ENCODE measurements at places on chromosomes 2 and 18. TPM values are rescaled to one million over a fixed set of nuclear protein-coding genes. Genes with fewer than 3 reads are reported as not detected.

DNA sequence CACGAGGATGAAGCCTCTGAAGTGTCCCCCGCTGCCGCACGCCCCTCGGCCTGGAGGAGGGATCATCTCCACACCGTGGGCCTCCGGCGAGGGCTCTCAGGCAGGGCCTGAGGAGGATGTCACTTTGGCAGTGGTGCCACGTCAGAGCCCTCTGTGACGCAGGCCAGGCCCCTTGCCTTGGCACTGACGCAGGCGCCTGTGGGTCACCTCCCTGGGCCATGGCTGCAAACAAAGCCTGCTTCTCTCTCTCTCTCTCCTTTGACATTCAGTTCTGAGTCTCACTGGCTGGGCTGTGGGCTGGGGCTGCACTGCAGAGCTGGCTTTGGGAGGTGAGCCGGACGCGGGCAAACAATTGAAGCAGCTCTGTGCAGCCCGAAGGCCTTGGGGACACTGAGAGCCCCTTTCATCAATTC, 273.7 kb downstream of the TWIST2 start:
- no peak overlapping the region for H3K4me3 ChIP-seq
- no peaks in the 10 kb centered on the region for H3K27me3 ChIP-seq
- no peaks in the 10 kb centered on the region for H3K4me1 ChIP-seq
- H3K36me3 ChIP-seq, result peaks cover 3% of the 10 kb centered on the region
- DNase-seq, result no peak

DNA sequence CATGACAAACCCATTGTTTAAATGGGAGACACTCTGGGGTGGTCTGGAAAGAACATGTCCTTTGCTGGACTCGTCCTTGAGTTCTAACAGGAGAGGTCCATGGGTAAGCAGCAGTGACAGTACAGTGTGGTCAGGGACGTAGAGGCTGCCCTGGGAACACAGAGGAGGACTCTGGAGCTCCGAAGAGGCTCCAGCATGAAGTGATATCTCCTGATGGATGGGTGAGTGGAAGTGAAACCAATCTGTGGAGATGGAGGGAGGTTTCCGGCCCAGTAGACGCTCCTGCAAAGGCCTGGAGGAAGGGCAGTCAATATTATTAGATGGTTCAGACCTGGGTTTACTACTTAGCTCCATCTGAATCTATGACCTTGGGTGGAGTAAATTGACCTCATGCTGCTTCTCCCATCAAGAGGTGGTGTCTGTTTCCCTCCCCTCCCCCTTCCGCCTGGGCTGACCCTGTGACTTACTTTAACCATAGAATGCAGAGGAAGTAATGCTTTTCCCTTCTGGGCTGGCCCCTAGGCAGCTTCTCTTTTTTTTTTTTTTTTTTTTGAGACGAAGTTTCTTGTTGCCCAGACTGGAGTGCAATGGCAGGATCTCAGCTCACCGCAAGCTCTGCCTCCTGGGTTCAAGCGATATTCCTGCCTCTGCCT, 2.3 kb upstream of the TFCP2L1 start:
- no peak for DNase-seq
- H3K27ac ChIP-seq, result no peak overlapping the region
- no peaks in the 10 kb centered on the region for H3K36me3 ChIP-seq

DNA sequence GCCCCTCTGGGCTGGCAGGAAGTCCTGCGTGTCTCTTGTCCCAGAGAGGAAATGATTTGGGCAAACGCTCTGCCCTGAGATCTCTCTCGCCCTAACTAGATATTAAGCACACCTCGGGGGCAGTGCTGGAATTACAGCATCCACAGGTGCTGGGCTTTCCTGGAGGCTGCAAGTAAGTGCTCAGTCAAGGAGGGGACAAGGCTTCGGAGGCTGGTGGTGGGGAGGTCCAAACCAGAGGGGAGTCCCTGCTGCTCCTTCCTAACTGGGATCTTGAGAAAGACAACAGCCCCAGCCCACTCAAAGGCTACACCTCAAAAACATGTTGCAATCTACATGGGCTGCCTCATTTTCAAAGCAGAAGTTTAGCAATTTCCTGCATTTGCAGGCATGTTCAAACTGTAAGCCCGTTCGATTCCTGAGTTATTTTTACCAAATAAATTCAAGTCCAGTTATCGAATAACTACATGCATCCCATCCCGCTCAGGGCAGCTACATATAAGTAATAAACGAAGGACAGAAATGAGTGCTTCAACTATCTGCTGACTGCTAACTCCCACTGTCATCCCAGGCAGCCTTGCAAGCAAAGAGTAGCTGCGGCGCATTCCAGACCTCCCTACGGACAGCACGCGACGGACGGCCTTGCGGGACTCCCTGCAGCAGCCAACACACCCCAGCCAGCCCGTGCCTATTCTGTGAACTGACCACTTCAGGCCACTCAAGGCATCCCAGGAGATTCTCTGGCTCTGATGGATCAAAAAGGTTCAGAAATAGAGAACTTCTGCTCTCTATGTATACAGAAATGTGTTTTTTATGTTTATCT, 27.5 kb downstream of the ZNF516 start:
- H3K4me3 ChIP-seq, result no peak overlapping the region
- DNase-seq, result no peak
- no peaks in the 10 kb centered on the region for H3K27me3 ChIP-seq
- no peaks in the 10 kb centered on the region for H3K4me1 ChIP-seq
- H3K27ac ChIP-seq, result no peak overlapping the region

GRCh38 chr18:64936671-64937070, 787.8 kb upstream of the LINC00305 start:
- no peaks in the 10 kb centered on the region for H3K4me1 ChIP-seq
- H3K36me3 ChIP-seq, result no peaks in the 10 kb centered on the region
- no peak overlapping the region for H3K27ac ChIP-seq
- no peaks in the 10 kb centered on the region for H3K27me3 ChIP-seq
- no peak overlapping the region for H3K4me3 ChIP-seq
- no peak for DNase-seq

DNA sequence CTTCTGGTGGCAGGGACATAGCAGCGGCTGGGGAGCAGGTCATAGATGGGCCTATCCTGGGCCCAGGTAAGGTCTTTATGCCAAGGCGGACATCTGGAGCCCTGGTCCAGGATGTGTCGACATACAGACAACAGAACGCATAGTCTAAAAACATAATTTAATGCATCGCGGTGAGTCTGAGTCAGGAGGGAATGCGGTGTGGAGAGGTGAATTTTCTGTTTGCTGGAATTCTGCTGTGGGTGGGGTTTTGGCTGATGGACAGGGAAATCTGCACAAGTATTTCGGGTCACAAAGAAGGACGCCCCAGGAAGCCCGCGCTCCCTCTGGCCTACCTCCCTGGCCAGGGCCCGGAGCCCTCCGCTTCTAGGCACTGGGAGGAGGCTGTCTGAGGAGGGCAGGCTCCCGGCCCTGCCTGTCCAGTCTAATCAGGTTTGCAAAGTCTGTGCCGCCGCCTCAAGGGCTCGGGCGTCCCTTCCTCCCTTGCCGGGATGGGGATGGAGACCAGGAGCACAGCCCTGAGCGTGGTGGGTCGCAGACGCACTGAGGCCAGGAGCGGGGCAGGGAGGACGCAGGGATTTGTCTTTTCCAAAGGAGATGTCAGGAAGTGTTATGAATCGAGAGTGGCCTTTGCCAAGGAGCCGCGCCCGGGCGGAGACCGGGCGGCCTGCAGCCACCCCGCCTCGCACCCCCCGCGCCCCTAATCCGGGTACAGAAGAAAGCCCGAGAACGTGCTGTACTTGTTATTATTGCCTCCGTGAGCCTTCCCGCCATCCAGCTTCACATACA, 2.3 kb downstream of the C1QL2 start:
- DNase-seq, result peak; percentile 72
- H3K4me3 ChIP-seq, result peak overlapping the region; percentile 88
- no peaks in the 10 kb centered on the region for H3K36me3 ChIP-seq
- peaks cover 21% of the 10 kb centered on the region for H3K4me1 ChIP-seq
- peaks cover 57% of the 10 kb centered on the region for H3K27me3 ChIP-seq

DNA sequence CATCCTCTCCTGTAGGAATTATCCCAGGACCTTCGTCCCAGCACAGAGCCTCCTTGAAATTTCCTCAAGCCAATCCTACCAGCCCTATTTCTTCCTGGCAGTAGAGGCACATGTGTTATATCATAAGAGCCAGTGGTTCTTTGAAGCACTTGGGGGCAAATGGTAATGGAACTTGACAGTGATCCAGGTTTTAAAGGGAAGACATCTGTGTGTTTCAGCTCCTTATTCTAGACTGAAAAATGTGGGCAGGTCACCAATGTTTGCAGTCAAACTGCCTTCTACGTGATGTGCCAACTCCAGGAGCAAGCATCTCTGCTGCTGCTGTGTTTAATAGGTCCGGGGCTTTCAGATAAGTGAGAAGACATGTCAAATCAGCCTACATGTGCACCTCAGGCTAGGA, 157.1 kb downstream of the GALNT14 start:
- H3K36me3 ChIP-seq, result no peaks in the 10 kb centered on the region
- no peaks in the 10 kb centered on the region for H3K27me3 ChIP-seq
- no peak overlapping the region for H3K4me3 ChIP-seq
- no peak overlapping the region for H3K27ac ChIP-seq

- no peak for DNase-seq
- no peaks in the 10 kb centered on the region for H3K27me3 ChIP-seq
- no peaks in the 10 kb centered on the region for H3K4me1 ChIP-seq
- peaks cover 92% of the 10 kb centered on the region for H3K36me3 ChIP-seq
- no peak overlapping the region for H3K4me3 ChIP-seq
These were observed 15.7 kb downstream of the MSH6 start for GRCh38 chr2:47798631-47799030.

- peaks cover 4% of the 10 kb centered on the region for H3K4me1 ChIP-seq
- no peaks in the 10 kb centered on the region for H3K27me3 ChIP-seq
- DNase-seq, result no peak
- H3K36me3 ChIP-seq, result no peaks in the 10 kb centered on the region
- H3K27ac ChIP-seq, result no peak overlapping the region
- no peak overlapping the region for H3K4me3 ChIP-seq
These were observed 31.8 kb downstream of the GRB14 start for GRCh38 chr2:164589522-164589921.

GRCh38 chr2:144132357-144132756, 387.6 kb downstream of the ZEB2 start:
- no peak overlapping the region for H3K4me3 ChIP-seq
- peaks cover 12% of the 10 kb centered on the region for H3K27me3 ChIP-seq
- H3K4me1 ChIP-seq, result peaks cover 13% of the 10 kb centered on the region
- no peak for DNase-seq

GRCh38 chr2:99865818-99866676, 276.3 kb downstream of the AFF3 start:
- no peak for DNase-seq
- no peaks in the 10 kb centered on the region for H3K36me3 ChIP-seq
- H3K27me3 ChIP-seq, result no peaks in the 10 kb centered on the region
- no peaks in the 10 kb centered on the region for H3K4me1 ChIP-seq

- no peaks in the 10 kb centered on the region for H3K36me3 ChIP-seq
- H3K4me1 ChIP-seq, result no peaks in the 10 kb centered on the region
- H3K27ac ChIP-seq, result no peak overlapping the region
- H3K27me3 ChIP-seq, result no peaks in the 10 kb centered on the region
- no peak overlapping the region for H3K4me3 ChIP-seq
These were observed 58.9 kb upstream of the ZNF516 start for GRCh38 chr18:76553715-76554546.

- no peaks in the 10 kb centered on the region for H3K4me1 ChIP-seq
- H3K36me3 ChIP-seq, result no peaks in the 10 kb centered on the region
- H3K27me3 ChIP-seq, result no peaks in the 10 kb centered on the region
- H3K4me3 ChIP-seq, result no peak overlapping the region
- H3K27ac ChIP-seq, result no peak overlapping the region
These were observed 34.1 kb downstream of the NFATC1 start for GRCh38 chr18:79429785-79430281.

DNA sequence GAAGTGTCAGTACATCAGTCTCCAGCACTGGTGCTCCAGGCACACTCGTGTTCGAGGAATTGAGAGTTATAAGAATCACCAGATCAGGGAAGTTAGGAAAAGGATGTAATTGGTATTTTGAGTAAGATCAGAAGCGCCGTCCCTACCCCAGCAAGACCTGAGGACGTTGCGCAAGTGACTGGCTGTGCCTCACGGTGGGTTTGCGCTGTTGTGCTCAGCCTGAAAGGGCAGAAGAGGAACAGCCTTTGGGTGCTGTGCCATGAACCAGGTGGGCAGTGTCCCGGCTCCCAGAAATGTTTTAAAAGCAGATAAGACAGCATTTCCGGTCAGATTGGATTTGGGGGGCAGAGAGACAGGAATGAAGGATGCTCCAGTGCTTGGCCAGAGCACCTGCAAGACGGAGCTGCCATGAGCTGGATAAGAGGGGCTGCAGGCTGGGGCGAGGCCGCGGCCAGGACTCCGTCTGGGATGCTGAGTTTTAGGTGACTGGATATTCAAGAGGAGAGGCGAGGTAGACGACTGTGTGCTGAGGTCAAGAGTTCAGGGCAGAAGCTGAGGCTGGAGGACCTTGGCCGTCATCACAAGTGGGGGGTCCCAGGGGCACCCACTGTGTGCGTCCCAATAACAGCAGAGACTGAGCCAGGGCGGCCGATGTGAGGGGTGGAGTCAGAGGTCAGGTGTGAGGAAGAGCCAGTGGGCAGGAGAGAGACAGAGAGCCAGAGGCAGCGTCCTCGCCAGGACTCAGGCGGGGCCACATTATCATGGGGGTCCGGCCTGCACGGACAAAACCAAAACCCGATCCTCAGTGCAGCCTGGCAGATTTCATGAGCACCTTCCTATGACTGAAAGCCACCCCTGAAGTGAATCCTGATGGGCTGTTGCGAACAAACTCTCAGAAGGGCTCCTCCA, 77.7 kb upstream of the ALKAL2 start:
- H3K4me3 ChIP-seq, result no peak overlapping the region
- H3K27me3 ChIP-seq, result no peaks in the 10 kb centered on the region
- no peak for DNase-seq
- no peak overlapping the region for H3K27ac ChIP-seq

DNA sequence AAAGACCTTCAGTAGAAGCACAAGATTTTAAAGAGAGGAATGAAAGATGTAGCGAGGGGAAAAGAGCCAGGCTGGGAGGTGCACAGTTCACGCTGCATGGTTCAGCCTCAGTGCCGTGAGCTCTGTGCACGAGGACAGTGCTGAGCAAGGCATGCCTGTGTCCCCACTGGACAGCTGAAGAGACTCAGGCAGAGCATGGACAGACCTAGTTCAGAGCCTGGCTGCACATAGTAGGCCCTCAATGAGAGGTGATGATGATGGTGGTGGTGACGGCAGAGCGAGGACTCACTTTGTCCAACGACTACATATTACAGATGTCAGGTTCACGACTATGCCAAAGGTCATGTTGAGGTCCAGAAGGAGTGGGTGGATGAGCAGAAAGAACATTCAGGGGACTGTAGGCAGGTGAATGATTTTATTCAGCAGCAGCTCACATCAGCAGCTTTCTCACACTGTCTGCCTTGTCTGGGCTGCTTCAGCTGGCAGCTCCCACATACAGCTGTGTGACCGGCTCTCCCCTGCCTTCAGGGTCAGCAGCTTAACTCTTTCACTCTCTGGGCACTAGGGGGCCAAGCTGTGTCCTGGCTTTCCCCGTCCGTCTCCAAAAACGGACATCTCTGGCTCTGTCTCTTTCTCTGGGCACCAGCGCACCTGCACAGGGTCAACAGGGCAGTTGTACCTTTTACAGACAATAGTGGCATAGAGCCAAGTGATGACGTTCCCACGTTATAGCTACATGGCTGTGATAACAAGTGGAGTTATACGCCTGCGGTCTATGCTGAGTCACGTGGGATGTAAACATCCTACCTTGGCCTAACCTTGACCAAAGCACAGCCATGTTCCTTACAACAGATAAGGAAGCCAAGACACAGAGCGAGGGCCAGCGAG, 128.8 kb upstream of the MSH6 start:
- H3K36me3 ChIP-seq, result no peaks in the 10 kb centered on the region
- no peaks in the 10 kb centered on the region for H3K27me3 ChIP-seq
- no peak overlapping the region for H3K27ac ChIP-seq
- DNase-seq, result peak; percentile 70
- H3K4me1 ChIP-seq, result peaks cover 19% of the 10 kb centered on the region
- no peak overlapping the region for H3K4me3 ChIP-seq

Gene CFC1
- not detected for total RNA-seq

Gene PLCL1
- total RNA-seq, result 0.12 TPM

Gene RELCH
- total RNA-seq, result 56.4 TPM

Gene ERFE
- 3.3 TPM for total RNA-seq
